Effector memory CD8-positive, alpha-beta T cell (primary cell): ENCODE measurements at places on chromosomes 16 and 17.

DNA sequence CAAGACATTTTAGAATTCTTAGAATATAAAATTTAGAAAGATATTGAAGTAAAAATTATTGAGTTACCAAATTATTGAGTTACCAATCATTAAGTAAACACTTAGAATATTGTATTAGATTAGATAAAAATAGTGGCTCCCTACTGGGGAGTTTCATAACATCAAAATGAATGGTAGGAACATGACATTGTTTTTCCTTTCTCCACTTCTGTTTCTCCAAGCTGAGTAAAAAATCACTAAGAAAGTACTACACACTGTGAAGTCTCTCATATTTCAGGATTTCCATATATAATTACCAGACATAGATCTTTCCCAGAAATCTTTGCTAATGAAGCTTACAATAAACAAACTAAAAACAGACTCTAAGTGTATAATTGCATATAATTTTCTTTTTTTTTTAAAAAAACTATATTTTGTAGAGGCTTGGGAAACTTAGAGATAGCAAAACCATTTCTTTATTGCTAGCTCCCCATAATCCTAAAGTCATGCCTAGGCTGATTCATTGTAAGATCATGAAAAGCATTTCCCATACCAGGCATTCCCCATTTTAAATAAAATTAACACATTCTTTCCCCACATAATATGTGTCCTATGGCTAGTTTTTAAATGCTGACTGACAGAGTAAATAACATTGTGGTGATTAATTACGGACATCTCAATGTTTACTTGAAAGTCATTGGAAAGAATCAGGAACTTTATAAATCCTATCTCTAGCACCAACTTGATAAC, 1408.7 kb upstream of the GOT2 start:
- no peak overlapping the region for H3K27ac ChIP-seq
- H3K27me3 ChIP-seq: no peaks in the 10 kb centered on the region
- no peak overlapping the region for H3K4me3 ChIP-seq
- no peaks in the 10 kb centered on the region for H3K4me1 ChIP-seq
- H3K36me3 ChIP-seq: no peaks in the 10 kb centered on the region
- no peak for DNase-seq

DNA sequence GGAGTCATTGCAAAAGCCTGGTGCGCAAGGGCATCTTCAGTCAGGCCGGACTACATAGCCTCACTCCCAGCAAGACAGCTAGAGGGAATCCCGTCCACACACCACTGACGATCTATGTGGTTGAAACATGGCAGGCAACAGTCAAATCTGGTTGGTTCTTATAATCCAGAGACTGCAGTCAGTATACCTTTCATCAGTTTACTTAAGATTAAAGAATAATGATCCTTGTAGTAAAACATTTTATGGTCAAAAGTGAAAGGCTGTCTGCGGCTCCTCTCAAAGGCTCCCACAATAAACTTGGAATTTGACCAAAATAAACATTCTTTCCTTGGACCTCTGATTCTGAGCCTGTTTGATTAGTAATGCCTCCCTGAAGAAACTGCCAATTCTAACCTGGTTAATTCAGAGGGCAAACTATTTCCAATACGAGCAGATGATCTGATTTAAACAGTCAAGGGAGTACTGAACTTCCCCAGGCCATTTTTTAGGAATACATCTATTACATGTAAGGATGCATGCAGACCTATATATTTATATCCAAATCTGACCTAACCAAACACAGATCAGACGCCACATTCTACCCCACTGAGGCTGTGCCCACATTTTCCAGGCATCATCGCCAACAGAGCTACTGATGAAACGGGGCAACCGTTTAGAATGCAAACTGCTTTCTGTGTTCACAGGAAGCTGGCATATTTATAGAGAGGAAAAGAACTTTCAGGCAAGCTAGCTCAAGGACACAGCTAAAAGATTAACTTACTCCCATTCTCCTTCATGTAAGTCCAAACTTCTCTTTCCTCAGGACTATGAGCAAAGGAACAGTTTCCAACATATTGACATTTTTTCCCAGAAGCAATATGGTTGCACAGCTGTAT, 15.3 kb upstream of the TXNDC11 start:
- H3K4me3 ChIP-seq: no peak overlapping the region
- no peaks in the 10 kb centered on the region for H3K4me1 ChIP-seq
- H3K27me3 ChIP-seq: no peaks in the 10 kb centered on the region
- H3K27ac ChIP-seq: peak overlapping the region; percentile 12
- DNase-seq: no peak
- peaks cover 83% of the 10 kb centered on the region for H3K36me3 ChIP-seq

DNA sequence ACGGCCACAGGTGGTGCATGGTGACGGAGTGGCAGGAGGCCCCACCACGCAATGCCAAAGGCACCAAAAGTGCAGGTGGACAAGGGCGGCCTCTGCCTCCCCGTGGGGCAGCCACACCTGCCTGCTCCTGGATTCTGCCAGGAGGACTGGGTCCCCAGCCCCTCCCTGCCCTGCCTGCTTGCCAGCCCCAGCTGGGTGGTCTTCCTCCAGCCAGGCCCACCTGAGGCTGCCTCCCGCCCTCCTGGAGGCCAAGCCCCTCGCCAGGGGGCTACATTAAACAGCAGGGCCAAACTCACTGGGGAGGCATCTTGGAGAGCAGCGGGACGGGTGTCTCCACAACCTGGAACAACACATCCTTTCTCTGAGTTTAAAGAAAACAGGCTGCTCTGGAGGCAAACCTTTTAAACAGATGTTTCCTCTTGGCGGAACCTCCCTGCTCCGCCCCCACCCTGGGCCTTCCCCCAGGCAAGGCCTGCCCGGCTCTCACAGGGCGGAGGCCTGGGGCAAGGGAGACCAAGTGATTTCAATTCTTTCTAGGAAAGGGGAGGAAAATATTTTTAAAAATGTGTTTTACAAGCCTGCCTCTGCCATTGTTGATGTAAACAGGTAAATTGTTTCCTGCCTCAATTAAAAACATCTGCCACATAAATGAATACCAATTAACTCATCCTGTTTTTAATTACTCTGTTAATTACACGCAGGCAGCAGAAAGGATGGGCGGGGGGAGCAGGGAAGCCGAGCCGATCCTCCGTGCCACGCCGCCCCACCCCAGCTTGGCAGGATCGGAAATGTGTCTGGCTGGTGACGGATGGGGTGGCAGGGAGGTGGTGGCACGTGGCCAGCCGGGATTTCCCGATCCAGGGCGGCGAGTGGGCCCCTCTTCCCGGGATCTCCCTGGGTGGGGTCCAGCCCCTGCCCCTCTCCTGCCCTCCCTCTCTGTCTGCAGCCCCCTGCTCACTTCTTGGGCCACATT, 54.4 kb upstream of the PABPN1L start:
- peaks cover 28% of the 10 kb centered on the region for H3K27me3 ChIP-seq
- H3K4me3 ChIP-seq: no peak overlapping the region
- H3K36me3 ChIP-seq: no peaks in the 10 kb centered on the region
- no peak overlapping the region for H3K27ac ChIP-seq

DNA sequence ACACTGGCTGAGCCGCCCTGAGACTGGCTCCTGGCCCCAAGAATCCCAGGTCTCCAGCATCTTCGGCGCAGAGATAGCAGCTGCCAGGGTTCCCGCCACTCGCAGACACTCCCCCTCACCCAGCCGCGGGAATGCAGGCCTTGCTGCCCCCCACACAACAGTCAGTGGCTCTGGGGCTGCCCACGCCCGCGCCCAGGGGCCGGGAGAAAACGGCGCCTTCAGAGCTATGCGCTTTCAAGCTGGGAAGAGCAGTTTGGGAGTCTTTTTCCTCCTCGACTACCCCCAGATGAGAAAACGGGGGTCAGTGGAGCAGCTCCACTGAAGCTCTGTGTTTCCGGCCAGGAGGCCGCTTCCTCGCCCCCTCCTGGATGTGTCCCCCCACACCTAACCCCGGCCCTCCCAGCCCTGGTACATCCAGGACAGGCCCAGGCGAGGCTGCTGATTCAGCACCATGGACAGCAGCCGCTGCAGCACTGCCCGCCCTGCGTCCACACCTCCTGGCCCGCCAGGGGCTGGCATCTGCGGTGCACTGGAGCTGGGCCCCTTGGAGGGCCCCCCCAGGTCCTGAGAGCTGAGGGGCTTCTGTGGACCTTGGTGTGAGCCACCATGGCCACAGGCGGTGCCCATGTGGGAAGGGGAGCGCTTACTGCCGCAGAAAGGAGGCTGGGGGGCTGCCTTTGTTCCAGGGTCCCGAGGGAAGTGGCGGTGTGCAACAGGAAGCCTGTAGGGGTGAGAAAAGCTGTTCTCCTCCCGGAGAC, 35.7 kb downstream of the CACNA1H start:
- DNase-seq: peak; percentile 32
- no peaks in the 10 kb centered on the region for H3K4me1 ChIP-seq
- peaks cover 10% of the 10 kb centered on the region for H3K36me3 ChIP-seq
- H3K27ac ChIP-seq: no peak overlapping the region

GRCh38 chr16:6977916-6978315, 354.7 kb upstream of the RBFOX1 start:
- H3K4me1 ChIP-seq: no peaks in the 10 kb centered on the region
- no peaks in the 10 kb centered on the region for H3K36me3 ChIP-seq
- H3K4me3 ChIP-seq: no peak overlapping the region
- no peak overlapping the region for H3K27ac ChIP-seq
- no peaks in the 10 kb centered on the region for H3K27me3 ChIP-seq

- no peak overlapping the region for H3K4me3 ChIP-seq
- no peaks in the 10 kb centered on the region for H3K4me1 ChIP-seq
- H3K27me3 ChIP-seq: no peaks in the 10 kb centered on the region
- no peaks in the 10 kb centered on the region for H3K36me3 ChIP-seq
- no peak overlapping the region for H3K27ac ChIP-seq
These were observed 296.1 kb upstream of the SOX9 start for GRCh38 chr17:71824671-71825070.

- H3K4me1 ChIP-seq: no peaks in the 10 kb centered on the region
- no peak overlapping the region for H3K4me3 ChIP-seq
- peaks cover 85% of the 10 kb centered on the region for H3K27me3 ChIP-seq
- no peaks in the 10 kb centered on the region for H3K36me3 ChIP-seq
- no peak for DNase-seq
- no peak overlapping the region for H3K27ac ChIP-seq
These were observed 10.8 kb upstream of the ANKS4B start for GRCh38 chr16:21222495-21223337.

DNA sequence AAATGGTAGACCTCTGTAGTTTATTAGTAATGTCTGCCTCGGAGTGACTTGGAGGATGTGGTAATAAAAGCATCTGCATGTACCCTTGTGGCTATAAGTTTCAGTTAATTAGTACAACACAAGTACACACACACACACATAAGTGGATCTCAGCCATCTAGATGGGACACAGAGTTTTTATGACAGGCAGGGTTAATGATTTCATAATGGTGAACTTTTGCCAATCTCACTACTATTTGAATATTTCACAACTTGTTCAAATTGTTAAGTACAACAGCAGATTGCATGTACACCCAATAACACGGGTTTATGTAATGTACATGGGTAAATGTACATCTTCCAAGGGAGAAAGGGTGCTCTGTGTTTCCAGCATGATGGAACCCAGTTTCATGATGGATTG, 511.3 kb upstream of the HSBP1 start:
- H3K27ac ChIP-seq: no peak overlapping the region
- no peaks in the 10 kb centered on the region for H3K36me3 ChIP-seq
- H3K4me3 ChIP-seq: no peak overlapping the region
- peaks cover 7% of the 10 kb centered on the region for H3K27me3 ChIP-seq
- DNase-seq: no peak

- H3K27ac ChIP-seq: no peak within 1 kb of the TSS
- H3K27me3 ChIP-seq: peaks cover 81% of the 10 kb centered on the region
- peak within 1 kb of the TSS; percentile 40 for H3K4me3 ChIP-seq
- H3K36me3 ChIP-seq: no peaks in the 10 kb centered on the region
- H3K4me1 ChIP-seq: peaks cover 24% of the 10 kb centered on the region
These were observed at the start of gene MT1A for GRCh38 chr16:56637814-56638750. Gene MT1A, plus strand, starts transcription at chr16:56638666. Its CDS starts 73 bp downstream, at chr16:56638739.

- DNase-seq: no peak
- peaks cover 27% of the 10 kb centered on the region for H3K36me3 ChIP-seq
- peak overlapping the region; percentile 85 for H3K27ac ChIP-seq
- no peak overlapping the region for H3K4me3 ChIP-seq
- peaks cover 49% of the 10 kb centered on the region for H3K4me1 ChIP-seq
- H3K27me3 ChIP-seq: no peaks in the 10 kb centered on the region
These were observed 51.0 kb downstream of the CMIP start for GRCh38 chr16:81495321-81496234.

GRCh38 chr17:27951872-27952271, 58.7 kb upstream of the LYRM9 start:
- DNase-seq: no peak
- peaks cover 78% of the 10 kb centered on the region for H3K27me3 ChIP-seq
- no peak overlapping the region for H3K27ac ChIP-seq
- H3K36me3 ChIP-seq: no peaks in the 10 kb centered on the region
- H3K4me1 ChIP-seq: no peaks in the 10 kb centered on the region
- H3K4me3 ChIP-seq: no peak overlapping the region

DNA sequence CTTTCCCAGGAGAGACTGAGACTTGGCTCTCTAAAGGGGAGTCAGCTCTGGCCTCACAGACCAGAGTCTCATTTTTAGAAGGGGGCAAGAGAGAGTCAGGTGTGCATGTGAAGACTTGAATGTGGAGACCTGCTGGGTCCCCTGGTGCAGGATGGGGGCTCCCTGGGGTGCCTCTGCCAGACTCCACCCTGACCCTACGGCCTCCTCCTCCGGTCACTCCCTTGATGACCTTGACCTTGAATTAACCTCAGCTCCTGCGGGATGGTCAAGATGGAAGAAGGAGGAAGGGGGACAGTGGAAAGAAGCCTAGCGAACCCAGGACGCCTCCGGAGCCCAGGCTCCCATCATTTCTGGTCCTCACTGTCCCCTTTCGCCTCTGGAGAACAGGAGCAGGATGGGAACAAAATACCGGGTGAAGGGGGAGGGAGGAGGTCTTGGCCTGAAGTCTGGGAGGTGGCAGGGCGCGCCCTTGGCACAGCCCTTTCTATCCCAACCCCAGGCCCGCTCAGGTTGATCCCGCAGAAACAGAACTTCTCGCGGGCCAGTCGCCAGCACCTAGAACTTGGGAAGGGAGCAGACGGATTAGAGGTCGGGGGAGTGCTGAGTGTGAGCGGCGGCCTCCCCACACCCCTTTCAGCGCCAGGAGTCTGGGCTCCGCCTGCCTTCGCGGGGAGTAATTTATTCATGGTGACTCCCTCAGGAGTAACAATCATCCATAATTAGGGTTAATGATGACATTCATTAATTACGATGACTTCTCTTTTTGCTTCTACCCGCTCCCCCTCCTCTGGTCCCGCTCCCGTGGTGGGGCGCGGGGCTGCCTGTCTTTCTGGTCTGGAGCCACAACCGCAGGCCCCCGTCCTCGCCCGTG, 1.6 kb downstream of the STAC2 start:
- no peak overlapping the region for H3K27ac ChIP-seq
- no peak for DNase-seq
- H3K27me3 ChIP-seq: peaks cover 73% of the 10 kb centered on the region
- H3K4me3 ChIP-seq: peak overlapping the region; percentile 84
- peaks cover 8% of the 10 kb centered on the region for H3K4me1 ChIP-seq

DNA sequence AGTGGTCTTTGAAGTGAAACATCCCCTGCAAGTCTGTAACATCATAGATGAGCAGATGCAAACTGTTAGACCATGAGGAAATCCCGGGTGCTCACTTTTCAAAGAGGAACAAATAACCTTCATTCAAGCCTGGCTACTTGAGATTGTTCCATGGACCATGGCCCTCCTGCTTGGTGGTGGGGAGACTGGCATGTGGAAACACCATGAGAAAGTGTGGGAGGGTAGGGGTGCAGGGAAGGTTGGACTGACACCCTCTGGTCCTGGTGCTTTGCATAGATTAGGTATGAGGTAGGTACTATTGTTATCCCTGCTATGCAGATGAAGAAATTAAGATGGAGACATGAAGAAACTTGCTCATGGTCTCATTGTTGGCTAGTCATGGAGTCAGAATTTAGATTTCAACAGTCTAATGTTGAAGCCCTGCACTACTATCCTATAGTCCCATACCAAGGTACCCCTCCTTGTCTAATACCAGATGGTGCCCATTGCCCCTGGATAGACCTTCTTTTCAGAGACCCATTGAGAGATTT, 59.0 kb downstream of the SPACA3 start:
- no peaks in the 10 kb centered on the region for H3K36me3 ChIP-seq
- no peak for DNase-seq
- no peak overlapping the region for H3K4me3 ChIP-seq
- H3K4me1 ChIP-seq: no peaks in the 10 kb centered on the region
